ENCODE measurements at places on chromosomes 13 and 19.

- DNase-seq, result no peak
Measured at GRCh38 chr13:32588736-32589135, 2.5 kb downstream of the PDS5B start.

DNA sequence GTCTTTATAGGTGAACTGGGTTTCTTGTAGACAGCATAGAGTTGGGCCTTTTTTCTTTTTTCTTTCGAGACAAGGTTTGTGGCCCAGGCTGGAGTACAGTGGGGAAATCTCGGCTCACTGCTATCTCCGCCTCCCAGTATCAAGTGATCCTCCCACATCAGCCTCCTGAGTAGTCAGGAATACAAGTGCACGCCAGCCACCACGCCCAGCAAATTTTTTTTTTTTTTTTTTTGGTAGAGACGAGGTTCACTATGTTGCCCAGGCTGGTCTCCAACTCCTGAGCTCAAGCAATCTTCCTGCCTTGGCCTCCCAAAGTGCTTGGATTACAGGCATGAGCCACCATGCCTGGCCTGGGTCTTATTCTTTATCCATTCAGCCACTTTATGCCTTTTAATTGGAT is 5.1 kb upstream of the CALM3 start:
- DNase-seq, result no peak

DNA sequence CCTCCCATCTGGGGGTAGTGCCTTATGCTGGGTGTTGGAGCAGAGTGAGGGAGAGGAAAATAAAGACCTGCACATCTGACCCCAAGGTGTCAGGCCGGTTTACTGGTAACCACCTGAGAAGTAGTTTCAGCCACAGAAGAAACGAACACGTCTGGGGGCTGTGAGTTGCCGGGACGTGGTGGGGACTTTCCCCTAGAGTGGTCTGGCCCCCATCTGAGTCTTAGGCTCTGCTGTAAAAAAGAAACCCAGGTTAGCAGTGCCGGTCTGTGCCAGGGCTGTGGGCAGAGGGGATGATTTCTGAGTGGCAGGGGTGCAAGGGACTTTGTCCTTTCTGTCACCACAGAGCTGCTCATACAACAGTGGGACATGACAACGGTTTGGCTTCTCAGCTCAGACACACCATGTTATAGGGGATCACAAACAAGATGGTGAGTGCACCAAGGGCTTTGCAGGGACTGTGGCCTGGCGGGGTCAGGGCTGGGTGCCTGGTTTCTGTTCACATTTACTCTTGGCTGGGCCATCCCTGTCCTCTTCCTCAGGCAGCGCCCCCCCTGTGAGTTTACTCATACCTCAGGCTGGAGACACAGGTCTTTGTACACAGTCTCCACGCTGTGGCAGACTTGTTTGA is 9.0 kb downstream of the GCDH start:
- DNase-seq, result no peak

DNA sequence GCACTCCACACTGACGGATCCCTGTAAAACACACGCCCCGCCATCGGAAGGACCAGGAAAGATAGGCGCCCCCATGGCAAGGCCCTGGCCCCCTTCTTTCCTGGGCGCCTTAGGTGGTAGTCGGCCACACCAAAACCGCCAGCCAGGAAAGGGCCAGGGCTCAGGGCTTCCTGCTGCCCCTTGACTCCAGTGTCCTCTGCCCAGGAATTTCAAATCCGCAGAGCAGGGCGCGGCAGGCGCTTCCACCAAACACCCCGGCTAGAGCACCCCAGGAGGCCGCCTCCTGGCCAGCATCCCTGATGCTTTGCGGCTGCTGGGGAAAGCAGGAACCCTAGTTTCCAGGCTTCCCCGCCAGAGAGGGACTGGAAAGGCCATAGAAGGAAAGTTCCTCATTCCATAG is 57.5 kb downstream of the ZNF726 start:
- DNase-seq, result no peak

GRCh38 chr13:51825165-51825592 is 19.8 kb downstream of the TMEM272 start:
- no peak for DNase-seq

GRCh38 chr13:37695200-37695599 is 96.6 kb upstream of the POSTN start:
- DNase-seq, result no peak

GRCh38 chr19:55579766-55580621 is 654 bp downstream of the ZNF579 start:
- no peak for DNase-seq

DNA sequence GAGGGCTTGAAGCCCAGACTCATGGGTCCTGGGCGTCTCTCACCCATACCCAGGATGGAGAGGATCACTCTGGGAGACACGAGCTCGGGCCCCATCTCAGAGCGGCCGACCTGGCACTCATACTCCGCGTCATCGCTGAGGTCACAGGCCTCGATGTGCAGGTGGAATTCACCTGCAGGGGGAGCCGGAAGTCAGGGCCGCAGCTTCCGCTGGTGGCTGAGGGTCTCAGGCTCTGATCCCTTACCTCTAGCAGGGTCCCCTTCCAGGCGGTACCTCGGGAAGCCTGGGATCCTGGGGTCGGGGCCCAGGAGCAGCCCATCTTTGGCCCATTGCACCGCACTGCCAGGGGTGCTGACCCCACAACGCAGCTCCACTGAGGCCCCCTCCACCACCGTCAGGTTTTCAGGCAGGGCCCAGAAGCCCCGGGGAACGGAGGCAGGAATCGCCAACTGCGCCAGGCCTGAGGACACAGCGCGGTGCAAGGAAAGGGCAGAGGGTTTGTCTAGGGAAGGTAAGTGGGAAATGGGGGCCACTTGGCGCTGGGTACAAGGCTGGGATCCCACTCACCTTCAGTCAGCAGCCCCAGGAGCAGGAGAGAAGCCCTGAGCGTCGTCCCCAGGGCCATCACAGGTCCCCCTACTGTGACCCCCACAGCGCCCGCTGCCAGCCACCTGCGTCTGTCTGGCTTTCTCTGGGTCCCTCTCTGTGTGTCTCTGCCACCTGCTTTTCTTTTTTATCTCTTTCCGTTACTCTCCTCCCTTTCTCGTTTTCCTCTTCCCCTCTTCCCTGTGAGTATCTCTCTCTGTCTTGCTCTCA is 883 bp downstream of the NPHS1 start:
- no peak for DNase-seq

GRCh38 chr13:74190999-74191398 is 56.8 kb upstream of the KLF12 start:
- no peak for DNase-seq

GRCh38 chr19:40799558-40800338 is 757 bp downstream of the EGLN2 start:
- no peak for DNase-seq

- no peak for DNase-seq
Measured at GRCh38 chr19:21482863-21483276, 22.5 kb upstream of the ZNF429 start.

GRCh38 chr19:47716270-47716937 is 3.2 kb downstream of the EHD2 start:
- DNase-seq, result no peak

DNA sequence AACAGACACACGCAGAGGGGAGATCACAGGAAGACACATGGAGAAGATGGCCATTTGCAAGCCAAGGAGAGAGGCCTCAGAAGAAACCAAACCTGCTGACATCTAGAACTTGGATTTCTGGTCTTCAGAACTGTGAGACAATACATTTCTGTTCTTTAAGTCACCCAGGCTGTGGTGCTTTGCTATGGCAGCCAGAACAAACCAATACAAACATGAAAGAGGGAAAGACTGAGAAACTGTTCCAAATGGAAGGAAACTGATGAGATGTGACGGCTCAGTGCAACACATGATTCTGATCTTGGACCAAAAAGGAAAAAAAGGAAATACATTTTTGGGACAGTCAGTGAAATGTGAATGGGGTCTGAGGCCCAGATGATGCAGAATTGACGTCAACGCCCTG is 30.2 kb upstream of the SACS start:
- DNase-seq, result no peak

GRCh38 chr13:79810669-79811068 is 329.7 kb downstream of the NDFIP2 start:
- no peak for DNase-seq

DNA sequence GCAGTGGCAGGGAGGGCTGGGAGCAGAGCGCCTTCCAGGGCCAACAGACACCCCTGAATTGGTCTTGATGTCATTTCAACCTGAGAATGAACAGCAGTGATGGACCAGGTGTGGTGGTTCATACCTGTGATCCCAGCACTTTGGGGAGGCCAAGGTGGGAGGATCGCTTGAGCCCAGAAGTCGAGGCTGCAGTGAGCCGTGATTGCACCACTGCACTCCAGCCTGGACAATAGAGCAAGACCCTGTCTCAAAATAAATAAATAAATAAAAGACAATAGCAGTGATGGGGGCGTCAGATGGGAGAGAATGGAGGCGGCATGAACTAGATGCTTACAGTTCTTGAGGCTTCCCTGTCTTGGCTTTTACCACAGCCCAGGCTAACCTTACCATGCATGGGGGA is 46.1 kb upstream of the ONECUT3 start:
- DNase-seq, result no peak

GRCh38 chr19:16540948-16541347 is 1.3 kb downstream of the CHERP start:
- DNase-seq, result no peak

- no peak for DNase-seq
Measured at GRCh38 chr19:44903216-44903601, 2.4 kb upstream of the APOE start.

DNA sequence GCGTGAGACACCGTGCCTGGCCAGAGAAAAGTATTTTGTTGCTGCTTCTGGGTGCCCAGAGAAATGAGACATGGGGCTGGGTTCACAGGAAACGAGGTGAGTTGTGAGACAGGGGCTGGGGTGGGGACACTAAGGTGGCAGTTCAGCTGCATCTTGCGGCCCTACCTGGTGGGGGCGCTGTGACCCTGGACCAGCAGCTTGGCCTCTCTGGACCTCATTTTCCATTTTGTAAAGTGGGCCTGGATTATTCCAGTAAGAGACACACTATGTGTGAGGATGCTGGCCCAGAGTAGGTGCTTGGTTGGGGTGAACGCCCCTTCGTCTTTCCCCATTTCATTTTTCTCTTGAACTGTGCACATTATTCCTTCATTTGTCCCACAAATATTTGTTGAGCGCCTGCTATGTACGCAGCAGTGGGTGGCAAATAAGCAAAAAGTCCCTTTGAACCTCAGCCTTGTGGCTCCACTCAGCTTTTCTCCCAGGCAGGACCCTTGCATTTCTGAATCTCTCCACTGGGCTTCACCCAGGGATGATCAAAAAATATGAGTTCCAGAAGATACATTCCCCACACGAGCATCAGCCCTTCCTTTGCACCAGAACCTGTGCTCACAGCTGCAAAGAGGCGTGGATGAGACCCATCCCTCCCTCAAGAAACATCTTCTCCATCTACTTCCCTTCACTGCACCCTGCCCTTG is 26.6 kb upstream of the OR10H1 start:
- DNase-seq, result no peak

GRCh38 chr13:85427416-85427815 is 371.8 kb downstream of the SLITRK6 start:
- no peak for DNase-seq

GRCh38 chr13:41017159-41017558 is 2.0 kb downstream of the ELF1 start:
- no peak for DNase-seq

GRCh38 chr13:78299832-78300623 is 303.3 kb downstream of the POU4F1 start:
- no peak for DNase-seq

- DNase-seq, result no peak
Measured at GRCh38 chr13:30859326-30859725, 46.7 kb upstream of the MEDAG start.

GRCh38 chr13:29801102-29801501 is 49.3 kb downstream of the UBL3 start:
- DNase-seq, result no peak

- DNase-seq, result no peak
Measured at GRCh38 chr19:44002212-44002565, 568 bp upstream of the ZNF230 start.

DNA sequence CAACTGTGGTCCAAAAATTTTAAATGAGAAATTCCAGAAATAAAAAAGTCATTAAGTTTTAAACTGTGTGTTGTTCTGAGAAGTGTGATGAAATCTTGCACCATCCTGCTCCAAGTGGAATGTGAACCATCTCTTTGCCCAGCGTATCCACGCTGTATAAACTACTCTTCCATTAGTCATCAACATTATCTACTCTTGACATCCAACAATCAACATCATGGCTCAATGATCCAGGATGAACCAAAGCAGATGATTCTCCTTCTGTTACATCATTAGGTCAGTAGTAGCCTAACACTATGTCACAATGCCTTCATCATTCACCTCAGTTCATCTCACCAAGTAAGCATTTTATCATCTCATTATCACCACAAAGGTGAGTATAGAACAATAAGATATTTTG is 55.3 kb downstream of the SUCLA2 start:
- DNase-seq, result no peak

DNA sequence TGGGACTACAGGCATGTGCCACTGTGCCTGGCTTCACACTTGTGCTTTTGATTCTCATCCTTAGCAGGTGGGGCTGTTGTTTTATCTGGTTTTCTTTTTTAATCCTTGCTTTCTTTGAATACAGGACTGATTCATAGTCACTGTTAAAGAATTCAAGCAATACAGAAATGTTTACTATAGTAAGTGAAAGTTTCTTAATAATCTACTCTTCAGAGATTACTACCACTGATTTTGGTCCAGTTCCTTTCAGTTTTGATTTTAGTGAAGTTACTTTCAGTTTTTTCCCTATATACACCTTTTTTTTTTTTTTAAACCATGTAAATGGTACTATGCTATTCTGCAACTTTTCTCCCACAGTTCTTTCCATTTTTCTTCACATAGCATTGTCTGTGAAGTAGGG is 53.6 kb downstream of the GATAD2A start:
- DNase-seq, result no peak

DNA sequence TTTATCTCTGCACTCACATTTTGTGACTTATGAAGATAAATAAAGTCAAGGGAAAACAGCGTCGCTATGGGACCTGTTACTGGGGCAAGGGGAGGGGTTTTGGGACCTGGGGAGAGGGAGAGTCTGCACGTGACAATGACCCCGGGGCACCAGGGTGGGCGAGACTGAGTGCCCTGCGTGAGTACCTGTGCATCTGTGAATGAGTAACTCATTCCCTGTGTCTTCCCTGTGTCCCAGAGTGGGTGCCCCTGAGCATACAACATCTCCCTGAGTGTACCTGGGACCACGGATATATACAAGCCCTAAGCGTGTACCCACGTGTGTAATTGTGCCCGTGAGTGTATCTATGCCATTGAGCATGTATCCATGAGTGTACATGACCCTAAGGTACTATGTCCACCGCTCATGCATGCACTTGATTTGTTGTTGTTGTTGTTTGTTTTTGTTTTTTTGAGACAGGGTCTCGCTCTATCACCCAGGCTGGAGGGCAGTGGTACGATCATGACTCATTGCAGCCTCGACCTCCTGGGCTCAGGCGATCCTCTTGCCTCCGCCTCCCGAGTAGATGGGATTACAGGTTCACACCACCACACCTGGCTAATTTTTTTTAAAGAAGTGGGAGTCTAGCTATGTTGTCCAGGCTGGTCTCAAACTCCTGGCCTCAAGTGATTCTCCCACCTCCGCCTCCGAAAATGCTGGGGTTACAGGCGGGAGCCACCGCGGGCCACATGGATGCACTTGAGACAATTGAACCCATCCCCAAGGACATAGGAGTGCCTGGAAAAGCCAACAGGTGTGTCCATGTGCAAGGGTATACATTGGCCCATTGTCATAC is 645 bp upstream of the TRAPPC5 start:
- DNase-seq, result no peak

All from right renal cortex interstitium (tissue), 3 donors.